Left ventricle myocardium superior (tissue), 1 donor: ENCODE measurements at places on chromosomes 1 and 21. TPM values are rescaled to one million over a fixed set of nuclear protein-coding genes. Genes with fewer than 3 reads are reported as not detected.
A peak's percentile ranks its signal among the peaks of the same experiment; 100 is the strongest.

DNA sequence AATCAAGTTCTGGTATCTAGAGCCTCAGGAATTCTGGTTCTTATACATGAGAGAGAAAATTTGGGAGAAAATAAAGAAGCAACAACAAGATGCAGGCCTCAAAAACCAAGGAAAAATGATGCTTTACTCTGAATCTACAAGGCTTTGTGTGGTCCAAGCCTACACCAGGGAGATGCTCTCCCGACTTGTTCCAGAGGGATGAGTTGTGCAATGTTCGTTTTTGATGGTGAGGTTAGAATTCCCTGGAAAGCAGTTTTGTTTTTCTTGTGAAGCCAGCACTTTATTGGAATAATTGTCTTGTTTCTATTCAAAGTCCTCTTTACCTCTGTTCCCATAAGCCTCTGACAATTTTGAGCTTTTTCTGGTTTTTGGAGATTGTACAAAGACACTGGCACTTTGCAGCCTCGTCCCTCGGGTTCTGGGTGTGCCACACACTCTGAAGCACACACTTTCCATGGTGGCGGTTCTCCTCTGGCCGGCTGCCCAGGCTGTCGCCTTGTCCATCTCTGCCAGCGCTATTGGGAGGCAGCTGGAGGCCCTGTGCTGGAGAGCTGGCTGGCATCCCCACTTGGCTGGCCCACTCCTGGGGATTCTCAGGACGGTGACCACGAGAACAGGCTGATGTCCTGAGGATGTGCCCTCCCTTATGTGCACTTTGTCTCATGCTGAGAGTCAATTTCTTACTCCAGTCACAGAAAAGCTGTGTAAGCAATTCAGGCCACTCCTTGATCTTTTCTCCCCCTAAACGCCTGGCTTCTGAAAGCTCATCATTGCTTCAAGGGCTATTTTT, 70.2 kb downstream of the EDEM3 start:
- peak; percentile 67 for DNase-seq

DNA sequence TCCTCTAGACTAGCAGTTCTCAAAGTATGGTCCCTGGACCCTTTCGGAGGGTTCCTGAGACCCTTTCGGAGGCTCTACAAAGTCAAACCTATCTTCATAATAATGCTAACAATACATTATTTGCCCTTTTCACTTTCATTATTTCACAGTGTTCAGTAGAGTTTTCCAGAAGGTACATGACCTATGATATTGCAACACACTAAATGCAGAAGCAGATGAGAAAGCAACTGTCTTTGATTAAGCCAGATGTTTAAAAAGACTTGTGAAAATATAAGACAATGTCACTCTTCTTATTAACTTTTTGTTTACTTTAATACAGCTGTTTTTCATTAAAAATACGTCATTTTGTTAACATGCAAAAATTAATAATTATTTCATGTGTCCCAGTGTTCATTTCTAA, 5.8 kb downstream of the KCNJ10 start:
- DNase-seq = no peak

DNA sequence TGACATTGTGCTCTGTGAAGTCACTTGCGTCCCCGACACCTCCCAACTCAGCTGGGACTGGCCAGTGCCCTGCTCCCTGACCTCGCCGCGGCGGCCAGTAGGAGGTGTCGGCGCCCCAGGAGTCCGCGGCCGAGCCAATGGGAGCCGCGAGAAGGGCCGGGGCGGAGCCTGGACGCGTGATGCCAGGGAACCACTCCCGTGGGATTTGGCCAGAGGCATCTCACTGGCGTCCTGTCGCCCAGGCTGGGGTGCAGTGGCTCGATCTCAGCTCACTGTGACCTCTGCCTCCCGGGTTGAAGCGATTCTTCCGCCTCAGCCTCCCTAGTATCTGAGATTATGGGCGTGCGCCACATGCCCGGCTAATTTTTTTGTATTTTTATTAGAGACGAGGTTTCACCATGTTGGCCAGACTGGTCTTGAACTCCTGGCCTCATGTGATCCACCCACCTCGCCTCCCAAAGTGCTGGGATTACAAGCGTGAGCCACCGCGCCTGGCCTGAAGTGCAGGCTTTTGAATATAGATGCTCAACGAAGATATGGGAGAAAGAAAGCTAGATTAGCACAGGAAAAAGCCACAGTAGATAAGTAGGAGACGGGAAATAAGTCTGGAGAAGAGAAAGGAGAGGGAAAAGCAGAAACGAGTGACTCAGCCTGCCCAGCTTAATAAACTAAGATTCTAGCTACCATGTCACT, 38.0 kb downstream of the ZBTB8OS start:
- DNase-seq = peak; percentile 94

GRCh38 chr1:71882637-71883036, 399.7 kb downstream of the NEGR1 start:
- no peak for DNase-seq

- no peak for DNase-seq
Observed at GRCh38 chr1:4124631-4125145, 224.6 kb upstream of the C1orf174 start.

GRCh38 chr1:196873385-196873784, 14.5 kb upstream of the CFHR4 start:
- no peak for DNase-seq

- no peak for DNase-seq
Observed at GRCh38 chr1:208475951-208476845, 232.0 kb upstream of the PLXNA2 start.

- no peak for DNase-seq
Observed at GRCh38 chr1:7383671-7384520, 387.2 kb upstream of the VAMP3 start.

Gene RNU1-2
- total RNA-seq = 4,234 TPM
